ENCODE measurements at places on chromosomes 7 and 10.

DNA sequence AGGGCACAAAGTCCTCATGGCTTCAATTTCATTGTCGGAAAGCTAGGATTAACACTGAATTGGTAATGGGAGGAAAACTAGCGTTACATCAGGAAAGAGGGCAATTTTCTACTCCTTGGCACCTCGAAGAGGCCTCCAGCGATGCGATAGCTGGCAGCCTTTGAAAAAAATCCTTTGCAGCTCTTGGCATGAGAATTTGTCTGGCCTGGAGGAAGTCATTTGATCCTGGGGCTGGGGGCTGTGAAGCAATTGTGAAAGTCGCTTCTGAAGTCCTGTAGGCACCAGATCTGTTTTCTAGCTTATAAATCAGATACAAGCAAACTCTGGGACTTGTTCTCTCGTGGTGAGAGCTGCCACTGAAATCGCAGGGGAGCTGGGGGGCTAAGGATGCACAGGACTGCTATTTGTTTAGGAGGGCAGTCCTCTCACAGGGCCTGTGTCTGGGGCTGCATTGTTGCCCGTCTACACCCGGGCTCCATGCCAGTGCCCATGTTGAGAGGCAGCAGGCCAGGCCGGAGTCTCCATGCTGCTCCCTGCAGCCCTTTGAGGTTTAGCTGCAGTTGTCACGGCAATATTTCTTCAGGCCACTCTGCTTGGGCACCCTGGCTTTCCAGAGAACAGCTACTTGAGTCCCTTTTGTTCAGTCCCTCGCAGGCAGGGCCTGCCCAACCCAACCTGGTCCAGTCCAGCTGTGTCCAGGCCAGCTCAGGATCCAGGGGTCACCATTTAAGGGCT is 206.8 kb upstream of the LYZL1 start:
- DNase-seq = no peak

DNA sequence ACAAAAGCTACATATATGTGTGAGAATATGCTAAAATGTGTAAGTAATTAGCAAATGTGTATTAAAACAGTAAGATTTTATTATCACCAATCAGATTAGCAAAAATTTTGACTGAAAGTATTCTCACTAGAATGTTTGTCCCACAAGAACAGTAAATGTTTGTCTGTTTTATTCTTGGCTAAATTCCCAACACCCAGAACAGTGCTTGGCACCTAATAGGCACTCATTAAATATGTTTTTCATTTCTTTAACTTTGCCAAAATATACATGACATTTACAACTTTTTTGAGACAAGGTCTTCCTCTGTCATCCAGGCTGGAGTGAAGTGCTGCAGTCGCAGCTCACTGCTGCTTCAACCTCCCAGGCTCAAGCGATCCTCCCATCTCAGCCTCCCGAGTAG is 143.6 kb downstream of the EBF3 start:
- no peak for DNase-seq

DNA sequence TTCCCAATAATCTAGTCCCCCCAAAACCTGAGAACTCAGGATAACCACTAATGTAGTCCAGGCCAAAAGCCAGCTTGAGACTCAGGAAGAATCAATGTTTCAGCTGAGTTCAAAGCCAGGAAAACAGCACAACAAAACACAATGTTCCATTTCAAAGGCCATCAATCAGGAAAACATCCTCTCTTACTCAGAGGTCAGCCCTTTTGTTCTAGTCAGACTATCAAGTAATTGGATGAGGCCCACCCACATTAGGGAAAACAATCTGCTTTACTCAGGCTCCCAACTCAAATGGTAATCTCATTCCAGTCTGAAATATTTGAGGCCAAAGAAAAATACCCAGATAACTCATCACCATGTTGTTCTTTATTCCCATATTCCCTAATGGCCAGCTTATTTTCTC is 152.2 kb downstream of the SDHAF3 start:
- no peak for DNase-seq

- no peak for DNase-seq
Measured at GRCh38 chr7:48035967-48036478, 680 bp downstream of the C7orf57 start.

DNA sequence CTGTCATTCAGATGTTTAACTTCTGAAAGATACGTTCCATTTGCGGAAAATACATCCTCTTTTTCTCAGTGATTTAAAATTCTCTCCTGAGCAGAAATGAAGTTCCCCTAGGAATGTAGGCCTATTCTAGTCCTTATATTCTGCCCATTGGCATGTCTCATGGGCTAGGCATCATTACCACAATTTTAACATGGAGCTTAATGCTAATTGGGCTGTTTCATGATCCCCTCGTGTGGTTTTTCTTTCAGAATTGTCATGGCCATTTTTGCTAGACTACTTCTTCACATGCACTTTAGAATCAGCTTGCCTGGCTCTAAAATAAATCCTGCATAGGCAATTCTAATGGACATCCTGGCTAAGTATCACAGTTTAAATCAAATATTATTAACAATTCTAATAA is 1.0 kb downstream of the TMEM176B start:
- no peak for DNase-seq

GRCh38 chr7:45978731-45979211 is 57.7 kb upstream of the IGFBP3 start:
- no peak for DNase-seq

DNA sequence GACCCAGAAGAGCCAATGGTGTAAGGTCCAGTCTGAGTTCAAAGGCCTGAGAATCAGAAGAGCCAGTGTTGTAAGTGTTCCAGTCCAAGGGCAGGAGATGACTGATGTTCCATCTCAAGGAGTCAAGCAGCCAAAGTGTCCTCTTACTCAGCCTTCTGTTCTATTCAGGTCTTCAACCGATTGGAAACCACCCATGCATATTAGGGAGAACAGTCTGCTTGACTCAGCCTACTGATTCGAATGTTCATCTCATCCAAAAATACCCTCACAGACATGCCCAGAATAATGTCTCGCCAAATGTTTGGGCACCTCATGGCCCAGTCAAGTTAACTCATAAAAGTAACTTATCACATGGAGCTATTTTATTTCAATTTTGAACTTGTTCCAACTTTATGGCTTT is 2.9 kb upstream of the WDFY4 start:
- no peak for DNase-seq

DNA sequence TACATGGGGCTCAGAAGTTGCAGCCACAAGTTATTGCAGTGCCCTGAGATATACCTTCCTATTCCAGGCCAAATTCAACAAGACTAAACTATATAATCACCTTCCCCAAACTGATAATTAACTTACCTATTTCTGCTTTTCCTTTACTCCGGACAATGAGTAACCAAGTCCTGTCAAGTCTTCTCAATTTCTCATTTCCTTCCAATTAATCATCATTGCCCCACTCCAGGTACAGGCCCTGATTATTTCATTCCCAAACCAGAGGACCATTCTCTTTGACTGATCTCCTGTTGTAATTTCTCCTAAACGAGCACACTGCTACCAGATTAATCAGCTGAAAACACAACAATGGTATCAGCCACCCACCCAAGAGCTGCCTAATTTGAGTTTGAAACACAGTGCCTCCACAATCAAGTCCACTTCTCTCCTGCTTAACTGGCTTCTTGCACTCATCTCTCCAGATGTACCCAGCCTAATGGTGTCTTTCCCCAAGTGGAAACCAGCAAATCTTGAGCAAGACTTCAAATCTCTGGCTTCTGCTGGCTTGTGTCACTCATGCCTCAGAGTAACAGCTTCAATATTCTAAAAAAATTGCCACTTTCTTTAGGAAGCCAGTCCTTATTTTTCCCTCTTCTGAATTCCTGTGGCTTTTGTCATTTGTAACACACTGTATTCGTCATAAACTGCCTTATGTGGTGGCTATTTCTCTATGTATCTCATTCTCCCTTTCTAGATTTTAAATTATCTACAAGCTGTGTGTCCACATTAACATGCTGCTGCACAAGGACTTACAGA is 89.1 kb downstream of the CDK6 start:
- DNase-seq = no peak

- DNase-seq = no peak
Measured at GRCh38 chr10:80485946-80486764, 32.0 kb downstream of the TSPAN14 start.
